AG04450 (cell line): ENCODE measurements at places on chromosomes 2 and 18.
A peak's percentile ranks its signal among the peaks of the same experiment; 100 is the strongest.

- DNase-seq: no peak
Observed at GRCh38 chr2:212294816-212295215, 243.8 kb downstream of the ERBB4 start.

DNA sequence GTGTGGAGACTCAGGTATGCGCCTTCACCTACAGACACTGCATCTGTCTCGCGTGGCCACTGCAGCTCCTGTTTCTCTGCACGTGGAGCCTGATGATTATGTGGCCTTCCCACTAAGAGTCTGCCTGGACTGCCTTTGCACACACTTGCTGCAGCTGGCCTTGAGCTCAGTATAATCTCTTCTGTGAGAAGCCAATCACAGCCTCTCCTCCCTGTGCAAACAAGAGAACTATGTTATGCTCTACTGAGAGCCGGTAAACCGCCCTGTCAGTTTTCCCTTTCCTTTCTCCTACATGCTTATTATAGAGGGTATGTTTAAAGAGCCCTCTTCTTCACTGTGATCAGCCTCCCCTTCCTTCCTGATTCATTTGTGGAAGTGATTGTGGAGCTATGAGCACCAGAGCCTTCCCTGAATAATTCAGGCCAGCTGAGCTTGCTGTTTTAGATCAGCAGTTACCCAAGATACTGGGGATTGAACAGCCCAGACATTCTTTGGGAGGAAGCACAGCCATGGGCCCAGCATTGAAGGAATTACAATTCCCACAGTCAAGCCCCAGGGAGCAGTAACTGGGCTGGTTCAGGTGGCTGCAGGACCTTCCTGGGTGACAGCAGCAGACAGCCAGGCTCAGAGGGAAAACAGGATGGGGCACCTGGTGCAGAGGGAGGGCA, 3.7 kb upstream of the TGFA start:
- DNase-seq: no peak

DNA sequence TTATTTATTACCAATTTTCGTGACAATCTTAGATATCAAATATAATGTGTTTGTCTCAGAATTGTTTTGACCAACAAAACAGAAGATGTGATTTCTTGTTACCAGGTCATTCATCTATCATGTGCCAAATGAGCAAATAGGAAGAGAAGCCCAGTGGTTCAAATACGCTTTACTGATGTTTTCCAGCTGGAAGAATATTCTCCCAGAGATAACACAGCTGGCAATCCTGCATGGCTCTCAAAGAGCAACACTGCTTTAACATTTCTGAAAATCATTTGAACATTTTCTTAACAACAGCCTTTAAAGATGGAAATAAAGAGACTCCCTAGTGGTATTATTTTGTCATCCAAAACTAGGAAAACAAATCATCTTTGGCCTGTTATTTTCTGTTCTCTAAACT, 359.8 kb downstream of the CTNNA2 start:
- DNase-seq: no peak

DNA sequence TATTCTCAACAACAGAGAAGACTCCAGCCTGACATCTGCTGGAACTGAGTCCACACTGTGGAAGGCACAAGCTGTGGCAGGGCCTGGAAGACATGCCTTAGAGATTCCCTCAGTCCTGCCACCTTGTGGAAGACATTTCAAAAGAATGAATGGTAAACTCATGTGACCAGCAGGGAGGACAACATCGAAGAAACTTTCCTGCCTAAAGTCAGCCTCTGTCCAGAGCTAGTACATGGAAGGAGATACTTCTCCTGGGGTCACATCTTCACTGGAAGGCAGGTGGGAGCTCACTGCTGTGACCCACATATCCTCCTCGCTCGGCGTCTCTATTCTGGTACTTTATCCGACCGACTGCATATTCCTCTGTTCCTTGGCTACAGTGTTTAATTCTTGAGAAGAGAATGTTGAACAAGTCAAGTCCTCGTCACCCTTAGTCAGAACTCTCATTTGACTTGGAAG, 59.5 kb downstream of the PUM2 start:
- peak; percentile 44 for DNase-seq
